ENCODE measurements at places on chromosomes 2 and 18. TPM values are rescaled to one million over a fixed set of nuclear protein-coding genes. Genes with fewer than 3 reads are reported as not detected.

Gene LINC00305
- polyA plus RNA-seq, result not detected

Gene IL36A
- not detected for polyA plus RNA-seq

Gene TMEM178A
- 7.3 TPM for polyA plus RNA-seq

Gene ABCG8
- polyA plus RNA-seq, result 24.3 TPM

Gene PRADC1
- 13.5 TPM for polyA plus RNA-seq

Gene TMEM247
- polyA plus RNA-seq, result not detected

Gene RSAD2
- 3.7 TPM for polyA plus RNA-seq

Gene IL1RN
- 0.39 TPM for polyA plus RNA-seq

Gene CRYBA2
- 13.3 TPM for polyA plus RNA-seq

Gene LPIN1
- polyA plus RNA-seq, result 10.9 TPM

Gene OST4
- 313 TPM for polyA plus RNA-seq

Gene CCL20
- 11.4 TPM for polyA plus RNA-seq

Gene CNDP1
- 0.27 TPM for polyA plus RNA-seq

Gene RGPD3
- 0.24 TPM for polyA plus RNA-seq

Gene BOLL
- polyA plus RNA-seq, result 0.09 TPM

Gene WDR54
- 13.4 TPM for polyA plus RNA-seq

Gene ZFAND2B
- polyA plus RNA-seq, result 54.6 TPM
